T1000 (cell line): ENCODE measurements at places on chromosomes 4 and X.

- no peak for DNase-seq
Measured at GRCh38 chr4:42995343-42995944, 102.9 kb downstream of the GRXCR1 start.

GRCh38 chr4:88251924-88252323 lies 32.4 kb downstream of the PPM1K start:
- DNase-seq = no peak

- no peak for DNase-seq
Measured at GRCh38 chrX:1763294-1763693, 148.4 kb downstream of the ASMT start.

DNA sequence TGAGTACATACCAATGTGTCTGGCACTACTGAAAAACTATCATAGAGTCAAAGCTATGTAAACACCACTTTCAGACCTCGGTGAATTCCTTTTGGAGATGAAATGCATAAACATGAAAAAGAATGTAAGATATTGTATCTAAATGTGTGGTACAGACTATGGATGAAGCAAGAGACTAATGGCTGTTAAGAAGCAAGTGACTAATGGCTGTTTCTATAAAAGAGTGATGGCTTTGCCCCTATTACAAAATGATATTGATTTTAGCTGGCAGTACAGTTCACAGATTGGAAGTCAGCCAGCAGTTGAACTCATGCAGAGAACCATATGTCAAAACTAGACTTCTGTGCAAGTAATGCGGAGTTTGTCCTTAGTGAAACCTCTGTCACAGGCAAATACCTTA lies 359.3 kb downstream of the GRXCR1 start:
- no peak for DNase-seq

GRCh38 chr4:100372432-100372831 lies 145.4 kb downstream of the EMCN start:
- DNase-seq = no peak

DNA sequence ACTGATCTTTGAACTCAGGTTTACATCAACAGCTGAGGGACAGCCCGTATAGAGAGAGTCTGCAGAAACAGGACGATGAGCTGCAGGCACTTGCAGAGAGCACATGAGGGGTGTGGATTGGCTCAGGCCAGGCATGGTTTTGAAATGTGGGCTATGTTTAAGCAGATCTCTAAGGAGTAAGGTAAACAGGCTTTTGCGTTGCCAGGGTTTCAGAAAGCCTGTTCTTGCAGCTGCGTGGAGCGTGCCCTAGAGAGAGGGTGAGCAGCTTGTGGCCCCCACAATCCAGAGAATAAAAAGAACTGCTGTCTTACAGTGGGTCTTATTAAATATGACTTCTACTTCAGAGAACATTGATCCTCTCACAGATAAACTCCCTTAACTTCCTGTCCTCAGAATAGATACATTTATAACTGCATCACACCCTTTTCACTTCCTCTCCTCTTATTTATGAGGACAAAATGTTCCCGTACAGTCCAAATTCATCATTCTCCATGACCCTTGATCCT lies 64.1 kb downstream of the TMA16 start:
- DNase-seq = no peak
